Upper lobe of right lung (tissue), 1 donor: ENCODE measurements at places on chromosomes 7 and 10. TPM values are rescaled to one million over a fixed set of nuclear protein-coding genes. Genes with fewer than 3 reads are reported as not detected.

Gene NUTM2E
- not detected for total RNA-seq

Gene KNDC1
- total RNA-seq = 14.3 TPM

Gene DNAH11
- total RNA-seq = 3.4 TPM

Gene SPDYE3
- not detected for total RNA-seq

Gene TAS2R41
- not detected for total RNA-seq

Gene PKD2L1
- 2.1 TPM for total RNA-seq

Gene RTKN2
- total RNA-seq = 93.7 TPM

Gene MRLN
- total RNA-seq = not detected

Gene THSD7A
- total RNA-seq = 8.0 TPM

Gene GLI3
- 17.5 TPM for total RNA-seq

Gene MMD2
- not detected for total RNA-seq

Gene DLX5
- not detected for total RNA-seq

Gene CPVL
- 31.9 TPM for total RNA-seq

Gene MAGI2
- total RNA-seq = 12.8 TPM

Gene SPDYE8
- not detected for total RNA-seq
